Calu3 (cell line): ENCODE measurements at places on chromosomes 1 and 21.

DNA sequence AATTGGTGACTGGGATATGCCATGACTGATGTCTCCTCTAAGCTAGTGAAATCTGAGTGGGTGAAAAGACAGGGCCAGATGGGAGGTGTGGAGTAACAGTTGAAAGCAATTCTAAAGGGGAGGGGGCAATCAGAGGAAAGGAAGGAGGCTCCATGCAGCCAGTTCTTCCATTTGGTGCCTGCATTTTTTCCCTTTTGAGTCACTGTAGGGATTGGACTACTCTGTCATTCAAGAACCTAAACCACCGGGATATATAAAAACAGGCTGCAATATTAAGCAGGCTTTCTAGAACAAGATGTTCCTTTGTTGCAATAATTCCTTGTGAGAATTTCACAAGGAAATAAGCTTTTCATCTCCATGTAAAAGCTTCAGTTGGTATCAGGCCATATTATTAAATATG lies 18.3 kb downstream of the CLIC6 start:
- no peak for DNase-seq

DNA sequence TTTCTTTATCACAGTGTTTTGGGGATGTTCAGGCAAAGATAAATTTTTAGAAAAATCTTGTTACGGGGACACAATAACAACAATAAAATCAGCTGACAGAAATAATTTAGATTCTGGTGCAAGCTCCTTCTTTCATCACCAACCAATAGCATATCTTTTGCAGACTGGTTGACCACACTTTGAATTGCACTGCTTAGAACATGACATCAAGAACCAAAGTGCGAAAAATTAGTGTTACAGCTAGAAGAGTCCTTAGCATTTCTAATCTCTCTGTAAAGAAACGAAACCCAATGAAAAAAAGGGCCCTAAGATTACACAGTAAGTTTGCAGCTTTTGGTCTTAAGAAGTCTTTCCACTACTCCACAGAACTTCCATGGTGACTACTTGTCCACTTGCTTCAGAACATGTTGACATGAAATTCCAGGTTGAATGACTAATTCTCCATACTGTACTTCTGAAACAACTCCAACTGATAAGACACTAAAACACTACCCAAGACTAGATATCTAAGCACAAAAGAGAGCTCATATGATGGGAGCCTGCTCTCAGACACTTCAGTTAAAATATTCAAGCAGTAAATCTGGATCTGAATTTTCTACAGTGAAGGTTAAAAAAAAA lies 31.3 kb downstream of the XKR8 start:
- DNase-seq: no peak

GRCh38 chr1:78009836-78010235 lies 5.1 kb downstream of the DNAJB4 start:
- no peak for DNase-seq

DNA sequence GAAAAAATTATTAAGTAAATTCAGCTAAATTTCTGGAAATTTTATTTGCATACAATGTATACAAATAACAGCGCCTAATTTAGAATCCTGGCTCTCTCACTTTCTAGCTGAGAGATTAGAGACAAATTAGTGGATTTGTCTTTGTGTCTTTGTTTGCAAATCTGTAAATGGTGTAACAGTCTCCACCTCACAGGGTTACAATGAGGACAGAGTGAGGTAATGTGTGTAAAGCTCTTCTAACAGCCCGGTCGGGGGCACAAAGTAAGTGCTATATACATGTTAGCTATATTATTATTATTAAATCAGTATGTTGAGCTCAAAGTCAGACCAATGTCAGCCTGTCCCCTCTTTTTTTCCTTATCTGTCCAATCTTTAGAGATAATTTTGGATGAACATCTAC lies 5.0 kb upstream of the ADAMTSL4 start:
- DNase-seq: no peak
